Small intestine (tissue), 16 donors: ENCODE measurements at places on chromosomes 2 and 18. TPM values are rescaled to one million over a fixed set of nuclear protein-coding genes. Genes with fewer than 3 reads are reported as not detected.

The RAB31 gene
- polyA plus RNA-seq: 18.4 TPM

DNA sequence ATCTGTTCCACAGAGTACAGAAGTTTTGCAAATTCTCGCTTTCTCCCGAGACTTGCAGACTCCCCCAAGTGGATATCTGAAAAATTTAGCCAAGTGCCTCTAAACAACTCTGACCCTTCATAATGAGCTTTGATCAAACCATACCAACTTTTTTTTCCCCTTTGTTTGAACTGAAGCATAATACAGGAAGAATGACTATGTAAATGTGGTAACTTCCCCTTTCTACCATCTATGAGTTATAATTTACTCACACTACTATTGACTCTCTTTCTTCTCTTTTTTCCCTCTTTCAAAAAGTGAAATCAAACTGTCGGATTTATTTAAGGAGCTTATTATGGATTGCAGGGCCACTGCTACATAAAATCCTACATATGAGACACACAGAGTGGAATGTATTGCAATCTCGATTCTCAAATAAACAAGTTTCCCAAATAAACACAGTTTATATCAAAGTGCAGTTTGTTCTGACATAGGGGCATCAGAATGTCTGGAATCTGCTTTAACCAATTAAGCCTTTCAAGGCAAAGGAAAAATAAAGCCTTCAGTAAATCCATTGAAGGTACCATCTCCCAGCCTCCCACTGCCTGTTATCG is 1.4 kb upstream of the ZNF804A start:
- no peak overlapping the region for H3K27ac ChIP-seq
- H3K4me3 ChIP-seq: peak overlapping the region; percentile 63
- no peaks in the 10 kb centered on the region for H3K27me3 ChIP-seq
- no peak for DNase-seq

DNA sequence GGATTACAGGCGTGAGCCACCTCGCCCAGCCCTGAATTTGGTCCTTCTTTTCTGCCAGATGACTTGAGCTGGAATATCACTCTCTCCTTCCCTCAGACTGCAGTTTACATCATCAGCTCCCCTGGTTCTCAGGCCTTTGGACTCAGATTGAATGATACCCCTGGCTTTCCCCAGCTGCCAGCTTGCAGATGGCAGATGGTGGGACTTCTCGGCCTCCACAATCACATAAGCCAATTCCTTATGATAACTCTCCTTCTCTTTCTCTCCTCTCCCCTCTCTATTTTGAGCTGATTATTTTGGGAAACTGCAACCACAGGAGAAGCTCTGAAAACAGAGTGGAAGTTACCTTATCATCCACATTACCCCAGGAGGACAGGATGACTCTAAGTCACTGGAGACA is 33.4 kb upstream of the ATP8B1 start:
- H3K36me3 ChIP-seq: no peaks in the 10 kb centered on the region
- DNase-seq: peak; percentile 23
- H3K4me3 ChIP-seq: no peak overlapping the region
- H3K27me3 ChIP-seq: no peaks in the 10 kb centered on the region
- peaks cover 20% of the 10 kb centered on the region for H3K4me1 ChIP-seq
- H3K27ac ChIP-seq: no peak overlapping the region

- H3K27me3 ChIP-seq: no peaks in the 10 kb centered on the region
- H3K4me1 ChIP-seq: no peaks in the 10 kb centered on the region
- no peak overlapping the region for H3K4me3 ChIP-seq
- no peak for DNase-seq
Measured at GRCh38 chr2:215441560-215442400, 5.9 kb upstream of the FN1 start.

The THSD7B gene
- polyA plus RNA-seq: 0.90 TPM

DNA sequence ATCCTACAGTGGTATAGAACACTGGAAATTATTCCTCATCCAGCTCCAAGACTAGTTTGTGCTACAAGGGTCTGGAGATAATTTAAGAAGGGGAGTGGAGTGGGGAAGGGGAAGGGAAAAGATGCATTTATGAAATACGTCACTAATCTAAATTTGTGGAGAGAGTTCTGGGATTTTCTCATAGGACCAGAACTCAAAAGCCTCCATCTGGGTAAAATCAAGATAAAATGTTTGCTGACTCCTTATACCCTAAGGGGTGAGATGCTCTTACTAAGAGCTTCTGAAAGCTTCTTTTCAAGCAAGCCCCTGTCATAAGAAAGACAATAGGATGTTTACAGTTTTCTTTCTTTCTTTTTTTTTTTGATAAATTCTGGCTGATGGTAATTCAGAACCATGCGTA is 88.5 kb upstream of the RBMS1 start:
- no peaks in the 10 kb centered on the region for H3K4me1 ChIP-seq
- H3K4me3 ChIP-seq: no peak overlapping the region
- no peaks in the 10 kb centered on the region for H3K36me3 ChIP-seq
- no peak for DNase-seq

The C1QL2 gene
- not detected for polyA plus RNA-seq

The CYP27A1 gene
- polyA plus RNA-seq: 83.0 TPM

- peaks cover 31% of the 10 kb centered on the region for H3K36me3 ChIP-seq
- no peaks in the 10 kb centered on the region for H3K27me3 ChIP-seq
- H3K4me3 ChIP-seq: peak overlapping the region; percentile 16
- peaks cover 5% of the 10 kb centered on the region for H3K4me1 ChIP-seq
- peak overlapping the region; percentile 94 for H3K27ac ChIP-seq
Measured at GRCh38 chr2:218405086-218405745, 5.5 kb downstream of the CTDSP1 start.

- DNase-seq: no peak
- no peaks in the 10 kb centered on the region for H3K27me3 ChIP-seq
- H3K27ac ChIP-seq: no peak overlapping the region
- no peaks in the 10 kb centered on the region for H3K36me3 ChIP-seq
- peaks cover 6% of the 10 kb centered on the region for H3K4me1 ChIP-seq
Measured at GRCh38 chr2:69168950-69169654, 156.1 kb downstream of the ANTXR1 start.

GRCh38 chr18:79540904-79541282 is 138.7 kb upstream of the CTDP1 start:
- H3K4me1 ChIP-seq: no peaks in the 10 kb centered on the region
- no peaks in the 10 kb centered on the region for H3K27me3 ChIP-seq
- H3K36me3 ChIP-seq: no peaks in the 10 kb centered on the region
- H3K4me3 ChIP-seq: no peak overlapping the region
- H3K27ac ChIP-seq: no peak overlapping the region

GRCh38 chr2:128654408-128654807 is 335.7 kb upstream of the HS6ST1 start:
- H3K27ac ChIP-seq: no peak overlapping the region
- H3K27me3 ChIP-seq: no peaks in the 10 kb centered on the region
- H3K36me3 ChIP-seq: no peaks in the 10 kb centered on the region
- no peaks in the 10 kb centered on the region for H3K4me1 ChIP-seq
- no peak overlapping the region for H3K4me3 ChIP-seq
- no peak for DNase-seq

The GALR1 gene
- polyA plus RNA-seq: 1.1 TPM

The SIX2 gene
- 0.06 TPM for polyA plus RNA-seq

The GAREM1 gene
- 1.9 TPM for polyA plus RNA-seq

GRCh38 chr2:86308356-86308755 is 29.1 kb downstream of the REEP1 start:
- no peaks in the 10 kb centered on the region for H3K4me1 ChIP-seq
- H3K27ac ChIP-seq: no peak overlapping the region
- H3K4me3 ChIP-seq: no peak overlapping the region
- DNase-seq: no peak

DNA sequence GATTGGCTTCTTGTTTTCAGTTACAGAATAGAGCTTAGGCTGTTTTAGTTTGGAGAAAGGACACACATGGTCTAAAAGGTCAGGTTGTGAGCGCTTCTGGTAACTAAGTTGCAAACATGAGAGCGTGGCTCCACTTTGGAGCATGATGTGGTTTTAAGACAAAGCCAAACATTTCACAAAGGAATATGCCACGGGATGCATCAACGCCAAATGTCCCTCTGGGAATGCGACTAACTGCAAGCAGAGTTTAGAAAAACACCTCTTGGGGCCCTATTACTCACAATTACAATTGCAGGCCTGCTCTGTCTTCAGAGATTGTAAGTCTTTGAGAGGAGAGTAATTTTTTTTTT is 25.4 kb downstream of the MYO7B start:
- no peaks in the 10 kb centered on the region for H3K27me3 ChIP-seq
- H3K27ac ChIP-seq: no peak overlapping the region
- no peak for DNase-seq
- H3K4me1 ChIP-seq: peaks cover 4% of the 10 kb centered on the region
- H3K4me3 ChIP-seq: no peak overlapping the region

The ABCB11 gene
- polyA plus RNA-seq: not detected

GRCh38 chr2:221818616-221819320 is 246.7 kb upstream of the EPHA4 start:
- H3K4me3 ChIP-seq: no peak overlapping the region
- no peaks in the 10 kb centered on the region for H3K27me3 ChIP-seq
- no peak for DNase-seq
- H3K36me3 ChIP-seq: no peaks in the 10 kb centered on the region

GRCh38 chr18:48913775-48914174 is 37.0 kb downstream of the SMAD7 start:
- no peak for DNase-seq
- no peaks in the 10 kb centered on the region for H3K36me3 ChIP-seq
- no peaks in the 10 kb centered on the region for H3K4me1 ChIP-seq

The RNU2-63P gene
- polyA plus RNA-seq: not detected
